ENCODE measurements at places on chromosomes 3 and 15.
A peak's percentile ranks its signal among the peaks of the same experiment; 100 is the strongest.

GRCh38 chr3:71780430-71780829, 4.5 kb downstream of the PROK2 start:
- no peak for DNase-seq

DNA sequence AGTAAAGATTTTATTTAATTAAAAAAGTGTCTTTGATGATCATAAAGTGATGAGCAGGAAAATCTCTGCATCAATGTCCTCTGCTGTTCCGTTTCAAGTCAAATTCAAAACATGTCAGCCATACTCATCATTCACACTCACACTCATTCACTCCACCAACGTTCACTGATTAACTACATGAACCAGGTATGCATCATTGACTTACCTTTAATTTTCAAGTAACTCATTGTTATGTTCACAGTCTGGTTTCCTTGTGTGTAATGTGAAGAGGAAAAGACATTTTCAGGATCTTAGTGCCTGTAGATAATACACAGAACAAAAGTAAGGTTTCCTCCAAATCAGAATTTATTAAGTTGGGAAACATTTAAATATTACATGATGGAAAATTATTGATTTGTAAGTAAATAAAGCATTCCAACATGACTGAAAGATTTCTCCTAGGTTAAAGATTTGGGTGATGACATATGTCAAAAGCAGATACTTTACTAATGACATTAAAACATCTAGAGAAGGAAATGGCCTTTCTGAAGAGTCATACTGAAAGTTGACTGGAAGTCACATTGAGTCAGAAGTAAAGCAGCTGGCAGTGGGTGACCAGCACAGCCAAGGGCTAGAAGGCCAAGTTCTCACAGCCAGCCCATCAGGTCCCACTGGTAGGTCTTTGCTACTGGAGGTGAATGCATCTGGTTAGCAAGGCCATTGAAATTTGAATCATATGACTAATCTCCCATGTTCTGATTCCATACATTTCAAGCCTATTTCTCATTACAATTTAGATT, 251.9 kb downstream of the CDIN1 start:
- peak; percentile 51 for DNase-seq

GRCh38 chr3:192850451-192850981, 67.1 kb downstream of the MB21D2 start:
- DNase-seq: peak; percentile 70

- peak; percentile 26 for DNase-seq
These were observed 83.1 kb downstream of the DNAJB8 start for GRCh38 chr3:128383316-128384235.

DNA sequence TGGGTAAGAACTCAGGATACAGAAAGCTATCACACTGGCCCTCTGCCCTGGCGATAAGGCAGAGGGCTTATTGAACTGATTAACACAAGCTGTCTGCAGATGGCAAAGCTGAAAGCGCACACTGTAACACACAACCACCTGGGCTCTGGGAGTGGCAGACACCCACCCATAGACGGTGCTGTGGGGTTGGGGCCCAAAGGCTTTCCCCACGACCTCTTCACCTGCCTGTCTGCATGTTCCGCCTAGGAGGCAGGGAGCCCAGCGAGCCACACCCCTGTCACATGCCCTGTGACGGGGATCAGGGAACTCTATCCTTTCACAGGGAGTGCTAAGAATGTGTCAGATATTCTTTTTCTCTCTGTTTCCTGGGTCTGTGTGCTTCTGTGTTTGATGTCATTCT, 12.1 kb upstream of the TFG start:
- no peak for DNase-seq
